ENCODE measurements at places on chromosomes 3 and 15.
A peak's percentile ranks its signal among the peaks of the same experiment; 100 is the strongest.

- DNase-seq: no peak
Measured at GRCh38 chr3:9902372-9903237, at the start of gene IL17RE. Gene IL17RE, plus strand, starts transcription at chr3:9902848. Its CDS starts 85 bp downstream, at chr3:9902933.

DNA sequence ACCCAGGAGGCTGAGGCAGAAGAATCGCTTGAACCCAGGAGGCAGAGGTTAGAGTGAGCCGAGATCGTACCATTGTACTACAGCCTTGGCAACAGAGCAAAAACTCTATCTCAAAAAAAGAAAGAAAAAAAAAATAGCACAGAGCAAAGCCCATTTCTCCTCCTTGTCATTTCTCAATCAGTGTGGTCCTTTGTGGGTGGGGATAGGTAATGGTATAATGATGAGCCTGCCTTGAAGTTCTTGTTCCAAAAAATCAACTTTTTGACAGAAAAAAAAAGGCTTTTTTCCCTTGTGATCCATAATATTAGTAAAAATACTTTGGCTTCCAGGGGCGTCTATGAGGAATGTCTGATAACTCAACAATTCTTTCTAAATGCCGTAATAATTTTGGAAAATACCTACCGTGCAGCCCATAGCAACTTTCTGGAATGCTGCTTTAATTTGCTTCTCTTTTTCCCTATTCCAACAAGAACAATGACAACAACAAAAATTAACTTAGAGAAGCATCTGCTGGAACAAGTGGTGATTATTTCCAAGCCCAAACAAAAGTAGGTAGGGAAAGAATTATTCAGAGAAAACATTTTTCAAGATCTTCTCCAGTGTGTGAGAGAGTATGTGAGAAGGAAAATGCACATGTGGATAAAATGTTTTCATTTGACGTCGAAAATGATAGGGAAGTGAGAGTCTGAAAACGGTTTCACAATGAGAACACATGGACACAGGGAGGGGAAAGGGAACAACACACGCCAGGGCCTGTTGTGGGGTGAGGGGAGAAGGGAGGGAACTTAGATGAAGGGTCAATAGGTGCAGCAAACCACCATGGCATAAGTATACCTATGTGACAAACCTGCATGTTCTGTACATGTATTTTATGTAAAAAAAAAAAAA lies 337.8 kb downstream of the RBMS3 start:
- DNase-seq: peak; percentile 59

GRCh38 chr3:45932112-45932511 lies 11.2 kb upstream of the CXCR6 start:
- no peak for DNase-seq

DNA sequence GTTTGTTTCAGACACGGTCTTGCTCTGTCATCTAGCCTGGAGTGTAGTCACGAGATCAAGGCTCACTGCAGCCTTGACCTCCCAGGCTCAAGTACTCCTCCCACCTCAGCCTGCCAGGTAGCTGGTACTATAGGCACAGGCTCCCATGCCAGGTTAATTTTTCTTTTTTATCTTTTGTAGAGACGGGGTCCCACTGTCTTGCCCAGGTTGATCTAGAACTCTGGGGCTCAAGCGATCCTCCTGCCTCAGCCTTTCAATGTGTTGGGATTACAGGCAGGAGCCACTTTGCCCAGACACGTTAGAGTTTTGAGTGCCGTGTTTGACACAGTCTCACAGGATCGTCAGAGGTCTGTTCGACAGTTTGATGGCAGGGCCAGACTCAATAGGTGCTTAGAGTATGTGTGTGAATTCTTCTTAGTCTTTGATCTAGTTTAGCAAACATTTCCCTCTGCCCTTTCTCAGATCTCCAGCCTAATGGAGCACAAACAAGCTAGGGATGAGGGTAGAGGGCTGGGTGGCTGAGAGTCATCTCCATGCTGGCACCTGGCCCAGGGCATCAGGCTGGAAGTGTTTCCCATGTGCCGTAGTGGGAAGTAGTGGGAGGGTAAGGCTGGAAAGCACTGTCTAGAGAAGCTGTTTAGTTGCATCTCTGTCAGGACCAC lies 66.1 kb upstream of the DLG1 start:
- DNase-seq: no peak

DNA sequence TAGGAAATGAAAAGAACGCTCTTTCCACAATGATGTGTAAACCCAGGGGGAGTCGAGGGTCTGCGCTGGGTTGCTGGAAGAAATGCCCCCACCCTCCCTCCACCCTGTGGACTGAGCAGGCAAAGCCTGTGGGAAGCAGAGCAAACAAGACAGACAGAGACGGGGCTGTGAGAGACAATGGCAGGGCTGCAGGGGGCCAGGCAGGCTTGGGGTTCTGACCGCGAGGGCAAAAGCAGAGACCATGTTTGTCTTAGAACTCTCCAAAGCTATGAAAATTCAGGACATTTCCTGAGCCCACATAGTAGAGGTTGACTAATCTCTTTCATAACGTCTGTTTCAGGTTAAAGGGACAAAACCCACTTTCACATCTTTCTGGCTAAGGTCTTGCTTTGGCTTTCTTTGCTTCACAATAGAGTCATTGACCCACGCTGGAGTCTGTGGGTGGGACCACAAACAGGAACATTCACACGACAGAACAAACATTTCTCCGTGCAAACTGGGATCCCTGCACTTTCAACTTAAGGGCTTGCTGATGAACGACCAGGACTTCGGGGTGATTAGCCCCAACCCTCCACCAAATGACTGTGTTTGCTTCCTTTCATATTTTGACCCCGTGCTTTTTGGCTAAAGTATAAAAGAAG lies 156.0 kb upstream of the TPM1 start:
- peak; percentile 35 for DNase-seq

GRCh38 chr3:88879905-88880304 lies 227.5 kb upstream of the EPHA3 start:
- no peak for DNase-seq

GRCh38 chr3:21356402-21356801 lies 394.6 kb downstream of the ZNF385D start:
- no peak for DNase-seq

GRCh38 chr15:78216276-78217104 lies 17.9 kb downstream of the ACSBG1 start:
- no peak for DNase-seq

DNA sequence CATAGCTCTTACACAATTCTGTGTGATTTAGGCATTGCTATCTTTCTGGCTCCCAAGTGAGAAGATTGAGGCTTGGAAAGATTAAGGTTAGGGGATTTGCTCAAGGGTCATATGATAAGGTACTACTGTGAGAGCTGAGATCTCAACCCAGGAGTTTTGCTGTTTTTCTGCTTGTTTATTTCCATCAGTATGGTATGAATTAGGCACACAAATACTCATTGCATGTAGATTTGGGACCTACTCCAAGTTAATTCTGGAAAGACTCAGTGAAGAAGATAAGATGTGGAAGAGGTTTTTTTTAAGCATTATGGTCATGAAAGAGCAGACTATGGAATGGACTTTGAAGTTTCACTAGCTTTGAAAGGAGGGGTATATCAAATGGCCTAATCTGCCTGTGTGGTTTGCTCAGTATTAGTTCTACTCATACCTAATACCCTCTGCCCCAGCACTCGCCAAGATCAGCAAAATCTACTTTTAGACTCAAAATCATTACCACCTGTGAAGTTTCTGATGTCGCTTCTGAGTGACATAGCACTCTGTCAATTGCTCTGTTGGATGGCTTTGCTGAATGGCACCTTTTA lies 12.5 kb downstream of the MBNL1 start:
- peak; percentile 31 for DNase-seq

DNA sequence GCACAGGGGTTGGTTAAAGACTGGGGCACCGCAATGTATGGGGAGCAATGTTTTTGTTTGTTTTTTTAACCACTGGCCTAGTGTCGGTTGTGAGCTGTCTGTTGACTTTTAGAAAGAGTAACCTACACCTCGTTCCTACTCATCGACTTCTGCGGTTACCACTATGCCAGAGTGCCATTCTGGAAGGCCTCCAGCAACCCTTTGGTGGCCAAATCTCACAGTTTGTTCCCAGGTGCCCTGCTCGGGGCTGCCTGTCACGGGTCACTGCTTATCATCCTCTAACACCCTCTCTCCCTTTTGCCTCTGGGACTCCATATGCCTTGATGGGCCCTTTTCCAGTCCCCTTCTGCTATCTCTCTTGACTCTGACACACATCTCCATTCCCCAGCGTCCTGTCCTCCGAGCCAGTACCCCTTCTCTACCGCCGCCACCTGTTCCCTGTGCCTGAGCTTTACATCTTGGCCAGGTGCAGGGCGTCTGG lies 290.4 kb upstream of the C2CD4B start:
- peak; percentile 29 for DNase-seq

DNA sequence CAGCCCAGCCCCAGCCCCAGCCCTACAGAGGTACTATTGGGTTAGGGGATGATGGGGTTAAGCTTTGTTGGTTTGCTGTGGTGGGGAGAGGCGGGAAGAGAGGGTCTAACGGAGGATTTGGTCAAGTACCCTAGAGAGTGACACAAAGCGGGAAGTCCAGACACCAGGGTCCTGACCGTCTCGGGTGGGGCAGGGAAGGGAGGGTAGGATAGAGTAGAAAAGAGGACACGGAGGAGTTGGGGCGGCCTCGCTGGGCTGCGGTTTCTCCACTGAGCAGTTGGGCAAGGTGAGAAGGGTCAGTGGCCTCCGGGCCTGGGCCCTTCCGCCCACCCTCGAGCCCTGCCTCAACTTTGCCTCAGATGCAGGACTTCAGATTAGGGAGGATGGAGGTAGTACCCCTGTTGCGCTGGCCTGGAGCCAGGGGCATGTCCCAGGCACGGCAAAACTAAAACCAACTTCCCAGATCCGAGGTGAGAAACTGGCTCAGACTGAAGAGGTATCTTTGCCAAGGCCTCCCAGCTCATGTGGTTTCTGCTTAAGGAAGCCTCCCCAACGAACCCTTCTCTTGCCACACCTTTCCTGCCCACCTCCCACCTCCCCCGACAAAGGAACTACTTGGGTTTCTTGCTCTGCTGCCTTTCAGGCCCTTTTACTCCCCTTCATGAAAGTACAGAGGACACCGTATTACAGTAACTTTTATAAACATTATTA lies 551 bp downstream of the PML start:
- DNase-seq: no peak

DNA sequence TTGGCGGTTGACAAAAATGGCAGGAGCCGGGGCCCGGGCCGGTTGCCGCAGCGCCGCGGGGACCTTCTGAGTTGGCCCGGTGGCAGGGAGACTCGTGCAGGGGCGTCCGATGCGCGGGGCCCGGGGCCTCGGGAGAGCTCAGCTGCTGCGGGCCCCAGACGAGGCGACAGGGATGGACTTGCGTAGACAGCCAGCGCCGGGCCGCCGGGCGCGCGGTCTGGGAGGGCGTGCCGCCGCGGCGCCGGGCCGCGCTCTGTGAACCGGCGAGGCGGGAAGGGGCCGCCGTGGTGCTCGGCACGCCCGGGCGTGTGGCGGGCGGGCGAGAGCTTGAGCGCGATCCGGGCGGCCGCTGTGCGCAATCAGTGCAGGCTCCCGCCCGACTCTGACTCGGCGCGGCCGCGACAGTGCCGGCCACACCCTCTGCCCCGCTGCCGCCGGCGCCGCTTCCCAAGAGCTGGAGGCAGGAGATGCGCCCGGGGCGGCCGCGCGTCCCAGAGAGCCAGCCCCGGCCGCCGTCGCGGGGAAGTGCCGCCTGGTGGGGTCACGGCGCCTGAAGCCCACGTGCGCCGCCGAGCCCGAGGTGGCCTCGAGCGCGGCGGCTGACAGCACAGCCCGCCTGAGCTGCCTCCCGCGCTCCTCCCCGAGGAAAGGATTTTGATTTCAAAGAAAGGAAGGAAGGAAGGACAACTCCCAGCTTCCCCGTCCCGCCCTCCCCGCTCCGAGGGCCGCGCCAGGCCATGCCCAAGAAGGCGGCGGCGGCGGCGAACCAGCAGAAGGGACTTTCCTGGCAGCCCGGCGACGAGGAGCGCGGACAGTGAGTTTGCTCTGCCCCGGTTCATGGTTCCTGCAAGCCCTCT lies 657 bp downstream of the TLNRD1 start:
- peak; percentile 40 for DNase-seq

GRCh38 chr15:22980189-22981050 lies at the start of gene CYFIP1:
Gene CYFIP1, minus strand, starts transcription at chr15:22980368. Its CDS starts 33,083 bp downstream, at chr15:22947285.
- peak; percentile 83 for DNase-seq

Data from choroid plexus epithelial cell (primary cell).